ENCODE measurements at places on chromosomes 16 and 17.

DNA sequence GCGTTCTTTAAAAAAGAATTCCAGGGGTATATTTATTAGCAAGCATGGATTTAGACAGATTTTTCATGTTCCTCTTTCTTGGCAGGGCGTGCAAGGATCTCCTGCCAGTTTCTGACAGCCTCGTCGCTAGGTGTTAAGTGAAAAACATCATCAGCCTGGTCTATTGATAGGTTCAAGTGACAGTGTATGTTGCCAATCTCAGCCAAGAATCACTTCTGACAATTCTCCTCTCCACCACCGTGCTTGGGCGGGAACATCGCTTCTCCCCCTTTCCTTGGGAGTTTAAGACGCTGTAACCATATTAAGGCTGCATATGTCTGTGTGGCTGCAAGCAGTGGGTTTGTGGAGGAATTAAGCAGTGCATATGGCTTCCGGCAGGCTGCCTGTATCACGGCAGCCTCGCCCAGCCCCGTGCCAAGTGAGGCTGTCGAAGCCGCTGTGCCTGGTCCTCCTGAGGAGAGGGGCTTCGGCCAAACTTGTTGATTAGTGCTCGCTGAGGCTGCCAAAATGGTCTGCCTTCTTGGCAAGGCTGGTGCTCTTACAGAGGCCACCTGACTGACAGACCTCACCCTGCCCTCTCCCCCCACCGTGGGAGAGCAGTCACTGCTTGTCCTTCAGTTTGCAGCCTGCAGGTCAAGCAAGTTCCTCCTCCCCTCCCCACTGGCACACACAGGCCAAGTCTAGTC lies 132.2 kb upstream of the MPHOSPH6 start:
- no peak for DNase-seq

GRCh38 chr16:1175566-1176279 lies 22.8 kb downstream of the CACNA1H start:
- no peak for DNase-seq

DNA sequence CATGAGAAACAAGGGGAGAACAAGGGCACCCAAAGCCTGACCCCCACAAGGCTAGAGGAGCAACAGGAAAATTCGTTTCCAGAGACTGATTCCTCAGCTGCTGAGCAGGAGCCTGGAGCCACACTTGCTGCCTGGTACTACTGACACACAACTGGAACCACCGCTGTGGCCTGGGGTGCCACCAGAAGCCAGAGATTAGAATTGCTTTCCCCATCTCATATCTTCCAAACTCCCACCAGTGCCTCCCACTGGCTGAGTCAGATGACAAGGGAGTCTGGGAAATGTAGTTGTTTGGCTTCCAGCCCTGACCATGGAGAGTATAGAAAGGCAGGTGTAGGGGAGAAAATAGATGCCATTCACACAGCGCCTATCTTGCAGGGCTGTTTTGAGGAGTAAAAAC lies 4.1 kb upstream of the TMEM11 start:
- no peak for DNase-seq

DNA sequence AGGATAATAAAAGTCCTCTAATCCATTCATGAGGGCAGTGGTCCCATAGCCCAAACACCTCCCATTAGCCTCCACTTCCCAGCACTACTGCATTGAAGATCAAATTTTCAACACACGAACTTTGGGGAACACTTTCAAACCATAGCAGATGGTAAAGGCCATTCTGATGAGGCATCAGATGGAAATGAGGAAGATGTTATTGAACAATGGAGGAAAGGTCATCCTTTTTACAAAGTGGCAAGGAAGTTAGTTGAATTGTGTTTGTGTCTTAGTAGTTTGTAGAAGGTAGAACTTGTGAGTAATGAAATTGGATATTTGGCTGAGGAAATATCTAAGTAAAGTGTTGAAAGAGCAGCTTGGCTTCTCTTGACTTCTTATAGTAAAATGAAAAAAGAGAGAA lies 93.3 kb upstream of the NLRP1 start:
- no peak for DNase-seq

DNA sequence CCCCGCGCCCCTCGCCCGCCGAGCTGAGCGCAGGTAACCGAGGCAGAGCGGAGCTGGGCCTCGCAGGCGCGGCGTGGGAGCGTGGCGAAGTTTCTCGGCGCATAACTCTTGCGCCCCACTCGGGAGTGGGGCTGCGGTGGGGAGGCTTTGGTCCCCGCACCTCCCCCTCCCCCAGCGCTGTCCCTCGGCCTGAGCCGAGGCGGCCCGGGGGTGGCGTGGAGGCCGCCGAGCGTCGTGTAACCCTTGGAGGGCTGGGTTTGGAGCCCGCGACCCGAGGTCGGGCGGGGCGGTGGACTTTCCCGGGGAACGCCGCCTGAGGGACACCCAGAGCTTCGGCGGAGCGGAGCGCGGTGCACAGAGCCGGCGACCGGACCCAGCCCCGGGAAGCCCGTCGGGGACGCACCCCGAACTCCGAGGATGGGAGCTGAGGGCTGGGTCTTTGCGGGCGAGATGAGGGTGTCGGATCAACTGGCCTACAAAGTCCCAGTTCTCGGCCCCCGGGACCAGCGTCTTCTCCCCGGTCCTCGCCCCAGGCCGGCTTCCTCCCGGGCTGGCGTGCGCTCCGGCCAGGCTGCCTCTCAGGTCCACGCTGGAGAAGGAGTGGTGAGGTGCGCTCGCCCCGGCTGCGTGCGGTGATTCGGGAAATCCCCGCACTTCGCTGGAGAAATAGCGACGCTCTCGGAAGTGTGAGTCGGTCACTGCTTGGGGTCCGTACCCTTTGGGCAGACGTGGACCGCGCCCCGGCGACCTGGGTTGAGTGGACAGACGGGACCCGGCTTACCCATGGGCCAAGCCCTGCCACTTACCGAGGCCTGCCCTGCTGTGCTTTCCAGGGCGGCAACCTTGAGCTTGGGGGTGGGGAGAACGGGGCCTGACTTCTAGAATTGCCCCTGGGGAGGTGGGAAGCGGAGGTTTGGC lies 168.4 kb downstream of the RAB11FIP4 start:
- no peak for DNase-seq

DNA sequence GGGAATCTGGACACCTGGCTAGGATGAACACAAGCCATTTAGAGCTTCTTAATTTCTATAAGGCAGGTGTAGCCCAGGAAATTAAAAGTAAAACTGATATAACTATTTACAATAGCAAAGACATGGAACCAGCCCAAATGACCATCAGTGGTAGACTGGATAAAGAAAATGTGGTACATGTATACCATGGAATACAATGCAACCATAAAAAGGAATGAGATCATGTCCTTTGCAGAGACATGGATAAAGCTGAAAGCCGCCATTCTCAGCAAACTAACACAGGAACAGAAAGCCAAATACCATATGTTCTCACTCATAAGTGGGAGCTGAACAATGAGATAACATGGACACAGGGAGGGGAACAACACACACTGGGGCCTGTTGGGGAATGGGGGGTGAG lies 19.4 kb downstream of the FAHD1 start:
- no peak for DNase-seq

- DNase-seq = no peak
These were observed 20.5 kb upstream of the EMP2 start for GRCh38 chr16:10600782-10601443.

DNA sequence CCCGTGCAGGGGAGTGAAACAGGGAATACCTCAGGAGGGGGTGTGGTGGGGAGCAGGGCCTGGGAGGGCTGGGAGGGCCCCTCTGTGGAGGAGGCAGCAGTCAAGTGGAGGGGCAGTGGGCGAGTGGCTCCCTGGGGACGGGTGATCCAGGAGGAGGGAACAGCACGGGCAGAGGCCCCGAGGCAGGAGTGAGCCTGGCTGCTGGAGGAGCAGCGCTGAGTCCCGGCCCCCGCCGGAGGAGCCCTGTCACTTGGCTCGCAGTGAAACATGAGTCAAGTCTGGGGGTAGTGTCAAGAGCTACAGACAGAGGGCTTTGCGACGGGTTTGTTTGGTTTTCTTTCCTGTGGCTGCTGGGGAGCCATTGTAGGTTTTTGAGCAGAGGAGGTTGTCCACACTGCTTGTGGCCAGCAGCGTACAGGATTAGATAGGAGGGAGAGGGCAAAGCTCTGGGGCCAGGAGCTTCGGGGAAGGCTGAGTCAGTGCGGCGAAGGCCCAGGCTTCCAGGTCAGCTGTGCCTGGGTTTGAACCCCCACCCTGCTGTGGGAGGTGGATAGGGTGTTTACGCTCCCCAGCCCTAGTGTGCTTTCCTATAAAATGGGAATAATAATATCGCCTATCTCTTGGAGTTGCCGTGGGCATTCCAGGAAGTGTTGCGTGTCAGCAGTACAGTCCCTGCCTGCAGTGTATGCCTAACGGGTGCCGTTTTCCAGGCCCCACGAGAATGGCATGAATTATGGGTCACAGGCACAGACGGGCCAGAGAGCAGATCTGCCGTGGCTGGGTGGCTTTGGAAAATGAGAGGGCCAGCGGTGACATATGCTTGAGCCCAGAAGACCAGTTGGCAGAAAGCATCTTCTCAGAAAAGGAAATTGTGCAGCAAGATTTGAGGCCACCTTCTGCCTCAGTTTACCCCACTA lies 115.9 kb upstream of the CIBAR2 start:
- no peak for DNase-seq

DNA sequence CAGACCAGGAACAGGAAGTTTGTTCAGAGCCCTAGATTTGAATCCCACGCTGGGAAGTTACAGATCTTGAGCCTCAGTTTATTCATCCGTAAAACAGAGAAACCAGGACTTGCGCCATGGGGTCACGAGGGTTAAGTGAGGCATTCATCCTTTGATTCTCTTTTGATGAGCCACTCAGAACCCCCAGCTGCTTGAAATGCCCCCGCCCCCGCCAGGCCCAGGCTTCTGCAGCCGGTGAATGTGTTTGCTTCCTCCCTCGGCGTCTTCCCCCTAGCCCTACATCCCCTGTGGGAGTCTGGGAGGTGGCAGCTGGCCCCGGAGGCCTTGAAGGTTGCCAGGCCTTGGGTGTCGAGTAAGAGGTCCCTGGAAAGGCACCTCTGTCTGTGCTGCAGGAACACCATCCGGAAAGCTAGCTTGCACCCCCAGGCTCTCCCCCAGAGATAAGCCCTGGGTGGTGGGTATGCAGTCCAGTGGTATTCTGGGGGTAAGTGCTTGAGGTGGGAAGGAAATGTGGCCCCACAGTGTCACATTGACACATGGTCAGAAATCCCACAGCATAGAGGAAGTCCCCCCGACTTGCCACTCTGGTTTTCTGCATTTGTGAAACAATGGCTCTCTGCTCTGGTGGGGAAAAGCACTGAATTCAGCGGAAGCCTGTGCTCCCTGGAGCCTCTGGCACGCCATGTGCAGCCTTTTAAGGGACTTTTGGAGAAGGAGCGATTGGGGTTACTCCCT lies 14.9 kb downstream of the IRF8 start:
- DNase-seq = no peak

DNA sequence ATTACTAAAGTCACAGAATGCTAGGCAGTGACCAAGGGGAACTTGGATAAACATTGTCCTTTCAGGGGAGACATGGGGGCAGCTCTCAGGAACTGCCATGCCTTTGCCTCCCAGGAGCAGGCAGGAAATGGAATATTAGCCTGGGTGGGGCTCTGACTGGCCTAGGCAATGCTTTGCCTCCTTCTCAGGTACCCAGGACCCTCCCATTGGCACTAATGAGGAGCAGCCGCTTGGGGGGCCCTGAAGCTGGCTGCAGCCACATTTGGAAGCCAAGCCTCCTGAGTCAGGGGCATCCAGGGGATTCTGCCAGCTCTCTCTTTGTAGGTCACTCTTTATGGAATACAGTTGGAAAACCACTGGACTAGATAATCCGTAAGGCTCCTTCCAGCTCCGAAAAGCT lies 5.5 kb downstream of the CPSF4L start:
- DNase-seq = no peak

GRCh38 chr16:86294535-86295196 lies 215.7 kb upstream of the FOXF1 start:
- DNase-seq = no peak

DNA sequence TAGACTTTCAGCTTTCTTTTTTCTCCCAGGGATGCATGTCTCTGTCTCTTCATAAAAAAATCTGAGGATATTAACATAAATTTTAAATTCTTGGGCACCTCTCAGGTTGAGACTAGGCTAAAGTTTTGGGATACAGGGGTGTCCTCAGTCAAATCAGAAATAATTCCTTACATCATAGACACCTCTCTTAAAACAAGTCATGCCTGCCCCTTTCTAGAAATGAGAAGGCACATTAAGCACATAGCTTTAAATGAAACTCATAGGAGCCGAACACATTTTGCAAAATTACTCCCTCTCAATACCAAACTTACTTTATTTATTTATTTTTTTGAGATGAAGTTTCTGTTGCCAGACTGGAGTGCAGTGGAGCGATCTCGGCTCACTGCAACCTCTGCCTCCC lies 67.3 kb upstream of the BCAR1 start:
- no peak for DNase-seq

DNA sequence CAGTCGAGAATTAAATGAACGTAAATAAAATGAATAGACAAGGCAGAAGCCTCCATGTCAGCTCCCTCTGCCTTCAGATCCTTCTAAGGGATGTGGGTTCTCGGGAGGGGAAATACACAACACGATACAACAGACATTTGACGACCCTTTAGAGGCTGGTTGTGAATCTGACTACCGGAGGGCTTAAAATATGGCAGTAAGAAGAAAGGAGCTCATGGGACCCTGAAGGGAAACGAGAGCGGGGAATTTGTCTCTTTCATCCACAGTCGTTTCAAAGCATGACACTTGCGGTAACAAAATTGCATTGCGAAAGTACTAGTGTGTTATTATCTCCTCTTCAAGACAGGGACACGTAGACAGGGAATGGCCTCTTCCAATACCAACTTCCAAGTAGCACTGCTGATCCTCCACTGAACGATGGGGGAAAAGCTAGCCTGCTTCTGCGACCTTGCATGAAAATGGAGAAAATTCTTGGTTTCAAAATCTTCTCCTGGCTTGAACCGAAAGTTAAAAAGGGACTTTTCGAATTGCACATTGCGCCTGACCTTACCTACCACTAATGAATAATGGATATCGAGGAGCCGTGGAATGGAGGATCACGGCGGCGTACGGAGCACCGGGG lies 1.2 kb upstream of the TNRC6C start:
- no peak for DNase-seq

GRCh38 chr17:42233156-42233555 lies 38.9 kb upstream of the GHDC start:
- no peak for DNase-seq

DNA sequence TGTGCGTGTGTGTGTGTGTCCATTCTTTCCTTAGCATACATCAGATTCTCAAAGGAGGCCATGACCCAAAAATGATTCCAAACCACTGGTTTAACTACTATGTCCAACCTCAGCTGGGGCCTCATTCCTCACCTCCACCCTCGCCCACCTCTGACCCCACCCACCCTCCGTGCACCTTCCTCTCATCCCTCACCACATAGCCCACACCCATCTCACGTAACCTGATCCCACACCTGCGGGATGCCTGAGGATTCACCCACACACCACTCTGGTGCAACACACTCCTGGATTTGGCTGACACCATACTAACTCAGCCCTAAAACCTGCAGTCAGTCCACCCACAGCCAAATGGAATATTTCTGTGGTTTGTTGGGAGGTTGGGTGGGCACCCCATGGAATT lies 3.3 kb upstream of the CSNK2A2 start:
- no peak for DNase-seq

DNA sequence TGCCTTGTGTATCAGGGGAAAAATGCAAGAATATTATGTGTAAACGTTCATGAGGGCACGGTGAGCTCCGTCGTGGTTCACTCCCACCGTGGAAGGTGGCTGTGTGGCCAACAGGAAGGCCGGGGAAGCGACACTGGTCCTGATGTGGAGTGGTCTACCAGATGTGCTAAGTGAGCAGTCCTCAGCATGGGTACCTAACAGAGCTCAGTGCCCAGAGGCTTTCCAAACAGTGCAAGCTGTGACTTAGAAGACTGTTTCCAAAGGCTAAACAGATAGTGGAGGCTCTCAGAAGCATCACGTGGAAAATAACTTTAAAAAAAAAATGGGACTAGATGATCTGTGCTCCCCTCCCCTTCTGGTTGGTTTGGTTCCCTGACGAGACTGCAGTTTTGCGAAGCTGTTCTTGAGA lies 199.3 kb upstream of the CHMP6 start:
- DNase-seq = no peak
